ENCODE measurements at places on chromosomes 11 and 22. TPM values are rescaled to one million over a fixed set of nuclear protein-coding genes. Genes with fewer than 3 reads are reported as not detected.

SLC22A8 gene
- total RNA-seq: not detected

MS4A15 gene
- total RNA-seq: not detected

ACRV1 gene
- total RNA-seq: not detected

ZNF70 gene
- 1.9 TPM for total RNA-seq

STK33 gene
- 0.19 TPM for total RNA-seq

ADM2 gene
- total RNA-seq: under 0.01 TPM

MUC2 gene
- total RNA-seq: under 0.01 TPM

C1QTNF6 gene
- total RNA-seq: 5.2 TPM

NCAM1 gene
- total RNA-seq: 0.45 TPM

MAJIN gene
- total RNA-seq: not detected

BEST1 gene
- 0.28 TPM for total RNA-seq

POU2AF3 gene
- not detected for total RNA-seq

Data from endothelial cell of coronary artery (primary cell).